ENCODE measurements at places on chromosomes 3 and 15. TPM values are rescaled to one million over a fixed set of nuclear protein-coding genes. Genes with fewer than 3 reads are reported as not detected.

- H3K27me3 ChIP-seq, result peaks cover 7% of the 10 kb centered on the region
- H3K27ac ChIP-seq, result no peak overlapping the region
- peaks cover 4% of the 10 kb centered on the region for H3K36me3 ChIP-seq
- H3K4me1 ChIP-seq, result no peaks in the 10 kb centered on the region
Observed at GRCh38 chr3:69460034-69460433, 74.1 kb upstream of the FRMD4B start.

DNA sequence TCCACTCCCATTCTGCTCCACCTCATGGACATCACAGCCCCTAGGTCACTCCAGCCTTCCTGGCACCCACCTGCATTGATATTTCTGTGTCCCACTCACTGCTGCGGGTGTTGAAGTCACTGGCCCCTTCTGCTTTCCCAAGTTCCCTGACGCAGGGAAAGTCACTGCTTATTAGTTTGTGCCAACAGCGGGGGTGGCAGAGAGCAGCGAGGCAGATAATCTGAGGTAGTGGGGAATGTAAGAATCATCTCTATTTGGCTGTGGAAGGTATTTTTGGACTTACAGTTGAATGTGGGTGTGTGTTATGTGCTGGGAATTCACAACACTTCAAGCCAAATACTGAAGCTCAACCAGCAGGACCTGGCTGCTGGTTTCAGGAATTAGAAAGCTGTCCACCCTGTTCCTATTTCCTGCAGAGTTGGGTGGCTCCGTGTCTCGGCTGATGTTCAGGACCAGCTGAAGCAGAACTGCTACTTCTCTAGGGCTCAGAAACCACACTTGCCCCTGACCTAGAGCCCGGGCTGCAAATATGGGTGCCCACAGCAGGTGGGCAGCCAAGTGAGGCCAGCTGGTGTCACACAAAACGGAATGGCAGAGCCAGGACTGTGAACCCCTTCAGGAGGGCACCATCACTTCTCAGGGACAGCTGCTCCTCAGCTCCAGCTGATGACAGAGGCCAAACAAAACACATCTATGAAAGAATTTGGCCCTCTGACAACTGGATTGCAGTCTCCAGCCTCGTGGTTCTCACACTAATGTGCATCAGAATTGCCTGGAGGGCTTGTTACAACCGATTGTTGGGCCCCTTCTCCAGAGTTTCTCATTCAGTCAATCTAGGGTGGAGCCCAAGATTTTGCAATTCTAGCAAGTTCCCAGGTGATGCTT lies 57.7 kb downstream of the SEMA5B start:
- H3K36me3 ChIP-seq, result peaks cover 2% of the 10 kb centered on the region
- H3K27ac ChIP-seq, result peak overlapping the region; percentile 94
- peak overlapping the region; percentile 37 for H3K4me3 ChIP-seq
- peaks cover 50% of the 10 kb centered on the region for H3K4me1 ChIP-seq
- DNase-seq, result no peak

- no peak overlapping the region for H3K4me3 ChIP-seq
- H3K36me3 ChIP-seq, result peaks cover 40% of the 10 kb centered on the region
- H3K27me3 ChIP-seq, result no peaks in the 10 kb centered on the region
- H3K4me1 ChIP-seq, result no peaks in the 10 kb centered on the region
- peak; percentile 87 for DNase-seq
Observed at GRCh38 chr15:89630974-89631901, 24.0 kb downstream of the KIF7 start.

Gene CHRFAM7A
- total RNA-seq, result 4.4 TPM

Gene BCL2A1
- total RNA-seq, result not detected

DNA sequence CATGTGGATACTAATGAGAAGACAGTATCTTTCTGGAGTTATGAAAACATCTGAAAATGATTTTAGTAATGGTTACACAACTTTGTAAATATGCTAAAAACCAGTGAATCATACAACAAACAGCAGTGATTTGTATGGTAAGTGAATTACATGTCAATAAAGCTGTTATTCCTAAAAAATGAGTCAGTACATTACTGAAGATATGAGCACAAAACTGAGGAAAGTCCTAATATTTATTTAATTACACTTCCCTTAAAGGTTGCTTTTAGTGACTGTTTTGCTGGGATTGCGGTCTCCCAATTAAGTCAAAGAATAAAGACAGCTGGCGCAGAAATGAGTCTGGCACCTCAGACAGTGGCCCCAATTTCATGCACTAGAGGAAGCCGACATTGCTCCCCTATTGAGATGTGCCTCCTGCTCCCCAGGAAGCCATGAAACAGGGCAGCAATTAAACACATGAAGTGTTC lies 50.9 kb upstream of the FSIP1 start:
- H3K36me3 ChIP-seq, result no peaks in the 10 kb centered on the region
- DNase-seq, result no peak
- peaks cover 20% of the 10 kb centered on the region for H3K4me1 ChIP-seq

- H3K27me3 ChIP-seq, result no peaks in the 10 kb centered on the region
- peaks cover 32% of the 10 kb centered on the region for H3K4me1 ChIP-seq
- H3K4me3 ChIP-seq, result peak overlapping the region; percentile 5
- H3K27ac ChIP-seq, result no peak overlapping the region
- no peak for DNase-seq
- no peaks in the 10 kb centered on the region for H3K36me3 ChIP-seq
Observed at GRCh38 chr3:111676211-111677006, 81.3 kb upstream of the ZBED2 start.

DNA sequence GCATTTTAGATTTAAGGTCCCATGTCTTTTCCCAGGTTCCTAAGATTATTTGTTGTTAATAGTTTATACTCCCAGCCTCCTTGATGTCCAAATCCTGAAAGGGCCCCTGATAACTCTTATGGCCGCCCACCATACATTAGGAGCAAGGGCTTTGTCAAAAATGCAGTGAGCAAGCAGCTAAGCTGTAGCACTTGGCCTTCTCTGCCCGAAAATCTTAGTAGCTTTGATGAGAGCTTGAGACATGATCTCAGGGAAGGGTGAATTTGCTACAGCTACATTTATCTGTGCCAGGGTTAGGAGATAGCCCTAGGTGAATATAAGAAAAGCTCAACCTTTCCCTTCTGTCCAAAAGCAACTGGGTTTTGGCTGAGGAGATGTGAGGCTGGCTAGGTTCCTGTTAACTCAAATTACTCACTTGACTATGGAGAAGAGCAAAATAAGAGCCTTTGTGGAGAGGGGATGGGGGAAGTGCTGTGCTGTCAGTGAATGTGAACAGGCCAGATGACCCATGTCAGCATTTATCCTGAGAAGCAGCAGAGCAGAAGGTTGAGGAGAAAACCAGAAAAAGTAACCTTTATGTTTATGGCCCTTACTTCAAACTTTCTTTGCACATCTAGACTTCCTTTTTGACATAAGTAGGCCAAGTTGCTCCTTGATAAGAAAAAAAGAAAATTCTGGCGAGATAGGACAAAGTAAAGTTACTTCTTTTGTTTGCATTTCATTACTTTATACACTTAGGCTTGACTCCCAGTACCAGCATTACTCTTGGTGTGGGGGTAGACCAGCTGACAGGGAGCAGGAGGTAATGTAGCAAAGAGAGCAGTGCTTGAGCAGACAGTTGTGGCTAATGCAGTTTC lies 21.1 kb downstream of the MAPK6 start:
- H3K36me3 ChIP-seq, result no peaks in the 10 kb centered on the region
- no peak for DNase-seq
- H3K4me1 ChIP-seq, result peaks cover 62% of the 10 kb centered on the region
- peak overlapping the region; percentile 41 for H3K27ac ChIP-seq

Measured in chondrocyte (in vitro differentiated cells).